ENCODE measurements at places on chromosomes 2 and 18.

DNA sequence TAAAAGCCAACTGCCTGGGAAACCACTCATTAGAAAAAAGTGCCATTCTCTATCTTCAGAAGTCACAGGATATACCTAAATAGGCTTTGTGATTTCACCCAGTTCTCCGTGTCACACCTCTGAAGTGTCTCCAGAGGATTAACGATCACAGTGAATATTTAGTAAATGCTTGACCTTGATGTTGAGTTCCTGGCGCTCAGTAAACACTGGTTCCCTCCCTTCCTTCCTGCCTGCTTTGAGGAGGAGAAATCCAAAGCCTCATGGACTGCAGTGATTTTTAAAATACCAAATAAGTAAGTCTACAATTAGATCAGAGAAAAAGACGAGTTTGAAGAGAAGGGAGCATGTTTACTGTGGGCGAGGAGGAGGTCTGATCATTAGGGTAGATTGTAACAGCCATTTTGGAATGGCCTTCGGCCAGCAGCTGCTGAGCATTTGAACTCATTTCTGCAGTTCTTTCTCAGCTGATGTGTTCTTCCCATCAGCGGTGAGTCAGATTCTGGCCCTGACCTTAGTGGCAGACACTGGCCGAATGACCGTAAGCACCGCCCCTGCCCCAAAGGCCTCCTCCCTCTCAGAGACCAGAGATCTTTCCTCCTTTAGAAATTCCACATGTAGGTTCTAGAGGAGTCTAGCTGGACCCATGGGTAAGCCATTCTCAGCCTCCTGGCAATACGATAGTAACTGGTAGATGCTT, 62.1 kb upstream of the SLC16A14 start:
- no peak for DNase-seq

GRCh38 chr2:95264624-95265023, 9.6 kb upstream of the PROM2 start:
- DNase-seq: no peak

GRCh38 chr2:1796232-1796930, 52.1 kb upstream of the PXDN start:
- DNase-seq: no peak

DNA sequence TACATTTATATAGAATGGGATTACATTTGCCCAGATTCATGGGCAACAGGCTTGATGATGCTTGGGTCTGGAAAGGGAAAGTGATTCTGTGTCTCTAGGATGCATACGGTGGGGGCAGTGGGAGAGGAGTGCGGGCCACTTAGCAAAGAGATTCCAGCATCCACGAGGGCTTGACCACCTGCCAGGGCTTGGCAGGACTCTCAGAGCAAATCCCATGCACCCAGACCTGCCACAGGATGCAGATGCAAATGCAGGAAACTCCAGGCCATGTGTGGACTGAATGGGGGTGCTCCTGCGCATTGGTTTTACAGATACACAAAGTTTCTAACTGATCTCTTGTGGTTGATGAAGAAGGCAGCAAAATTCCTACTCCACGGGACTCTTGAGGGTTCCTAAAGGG, 334.7 kb downstream of the CYRIA start:
- DNase-seq: no peak

- no peak for DNase-seq
Observed at GRCh38 chr2:104772996-104773395, 80.9 kb upstream of the POU3F3 start.

DNA sequence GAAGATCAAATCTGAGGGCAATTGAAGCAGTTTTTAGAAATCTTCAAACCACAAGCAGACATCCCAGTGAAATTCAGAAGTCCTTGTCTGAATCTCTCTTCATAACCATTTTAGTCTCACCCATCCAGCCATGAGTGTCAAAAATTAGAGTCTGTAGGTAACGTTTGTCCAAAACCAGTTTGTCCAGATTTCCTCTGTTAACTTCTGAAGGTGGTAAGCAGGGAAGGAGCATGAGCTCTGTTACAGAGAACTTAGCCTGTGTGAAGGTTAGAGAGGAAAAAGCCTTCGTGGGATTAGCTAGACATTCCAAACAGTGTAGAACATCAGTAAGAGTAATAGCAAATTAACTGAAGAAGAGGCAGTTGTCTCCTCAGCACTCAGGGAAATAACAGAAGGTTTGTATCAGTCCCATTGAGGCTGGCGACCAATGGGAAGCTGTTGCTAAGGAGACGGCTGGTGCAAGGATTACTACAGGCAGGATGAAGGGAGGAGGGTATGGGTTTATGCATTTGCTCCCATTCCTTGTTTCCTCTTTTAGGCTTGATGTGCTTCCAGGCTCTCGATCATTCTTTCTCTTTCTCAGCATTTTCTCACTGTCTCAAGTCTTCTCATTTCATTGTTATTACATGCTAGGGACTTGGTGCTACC, 8.7 kb upstream of the GPR155 start:
- no peak for DNase-seq

GRCh38 chr2:210536973-210537650, 19.3 kb upstream of the CPS1 start:
- no peak for DNase-seq

DNA sequence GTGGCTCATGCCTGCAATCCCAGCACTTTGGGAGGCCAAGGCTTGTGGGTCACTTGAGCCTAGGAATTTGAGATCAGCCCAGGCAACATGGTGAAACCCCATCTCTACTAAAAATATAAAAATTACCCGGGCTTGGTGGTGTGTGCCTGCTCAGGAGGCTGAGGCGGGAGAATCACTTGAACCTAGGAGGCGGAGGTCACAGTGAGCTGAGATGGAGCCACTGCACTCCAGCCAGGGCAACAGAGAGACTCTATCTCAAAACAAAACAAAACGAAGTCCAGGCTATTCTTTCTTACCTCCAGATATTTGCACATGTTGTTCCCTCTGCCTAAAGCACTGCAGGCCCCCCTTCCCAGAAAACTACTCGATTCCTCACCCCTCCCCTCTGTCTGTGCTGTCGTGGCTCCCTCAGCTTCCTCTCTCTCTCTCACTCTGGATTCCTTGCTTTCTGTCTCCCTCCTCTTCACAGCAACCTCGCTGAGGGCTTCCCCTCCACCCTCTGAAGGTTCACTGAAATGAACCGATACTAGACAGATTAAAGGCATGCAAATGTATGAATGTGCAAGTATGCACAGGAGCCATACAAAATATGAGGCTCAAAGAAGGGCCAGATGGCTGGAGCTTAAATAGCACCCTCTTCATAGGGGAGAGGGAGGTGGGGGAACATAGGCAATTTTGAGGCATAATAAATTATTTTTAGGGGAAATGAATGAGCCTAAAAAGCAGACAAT, 18.5 kb downstream of the TMEM177 start:
- no peak for DNase-seq

GRCh38 chr18:63539904-63540510, 2.2 kb upstream of the SERPINB12 start:
- DNase-seq: no peak

GRCh38 chr18:78367996-78368395, 611.6 kb upstream of the SALL3 start:
- no peak for DNase-seq

GRCh38 chr18:61352059-61352458, 18.8 kb downstream of the CDH20 start:
- DNase-seq: no peak

DNA sequence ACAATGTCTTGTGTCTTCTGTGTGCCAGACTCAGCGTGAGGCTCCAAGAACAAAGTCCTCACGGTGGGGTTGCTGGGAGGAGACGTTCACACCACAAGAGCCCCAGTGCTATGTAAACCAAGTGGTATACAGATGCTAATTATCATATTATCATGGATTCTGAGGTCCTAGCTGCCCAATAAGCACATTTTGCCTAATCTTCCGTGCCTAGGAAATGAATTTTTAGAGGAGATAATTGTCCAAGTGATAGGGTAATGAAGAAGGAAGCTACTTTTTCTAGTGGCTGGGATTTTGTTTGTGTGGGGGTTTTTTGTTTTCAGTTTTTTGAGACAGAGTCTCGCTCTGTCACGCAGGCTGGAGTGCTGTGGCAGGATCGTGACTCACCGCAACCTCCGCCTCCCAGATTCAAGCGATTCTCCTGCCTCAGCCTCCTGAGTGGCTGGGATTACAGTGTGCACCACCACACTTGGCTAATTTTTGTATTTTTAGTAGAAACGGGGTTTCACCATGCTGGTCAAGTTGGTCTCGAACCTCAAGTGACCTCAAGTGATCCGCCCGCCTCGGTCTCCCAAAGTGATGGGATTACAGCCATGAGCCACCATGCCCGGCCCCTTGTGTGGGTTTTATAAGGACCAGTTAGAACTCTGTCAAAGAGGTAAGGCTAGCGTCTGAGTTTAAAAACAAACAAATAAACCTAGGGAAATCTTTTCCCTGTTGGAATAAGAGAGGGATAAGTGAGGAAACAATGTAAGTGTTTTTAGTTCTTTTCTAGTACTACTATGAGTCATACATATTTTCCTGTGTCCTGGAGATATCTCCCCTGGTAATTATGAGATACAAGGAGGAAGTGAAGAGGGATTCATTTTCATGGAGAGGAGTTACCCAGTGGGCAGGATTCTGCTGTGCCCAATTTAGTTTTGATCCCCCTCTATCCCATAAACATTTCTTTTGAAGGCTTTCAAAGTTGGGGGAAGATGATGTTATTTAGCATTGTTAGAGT, 9.5 kb upstream of the SMAD7 start:
- DNase-seq: no peak

DNA sequence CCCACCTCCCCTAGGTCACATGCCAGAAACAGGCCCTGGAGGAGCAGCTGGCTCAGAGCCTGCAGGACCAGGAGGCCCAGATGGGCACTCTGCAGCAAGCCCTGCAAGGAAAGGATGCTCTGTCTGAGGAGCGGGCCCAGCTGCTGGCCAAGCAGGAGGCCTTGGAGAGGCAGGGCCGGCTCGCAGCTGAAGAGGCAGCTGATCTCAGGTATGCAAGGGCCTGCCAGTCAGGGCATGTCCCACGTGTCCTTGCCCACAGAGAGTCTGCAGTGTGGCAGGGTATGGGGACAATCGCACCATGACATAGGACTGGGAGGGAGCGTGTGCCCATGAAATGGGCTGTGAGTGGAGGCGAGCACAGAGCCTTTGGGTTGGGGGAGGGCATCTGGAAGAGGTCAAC, 39.9 kb downstream of the CROCC2 start:
- DNase-seq: no peak

GRCh38 chr2:46170026-46170425, 127.2 kb upstream of the EPAS1 start:
- no peak for DNase-seq

GRCh38 chr2:159995038-159995437, 67.4 kb downstream of the PLA2R1 start:
- DNase-seq: no peak

DNA sequence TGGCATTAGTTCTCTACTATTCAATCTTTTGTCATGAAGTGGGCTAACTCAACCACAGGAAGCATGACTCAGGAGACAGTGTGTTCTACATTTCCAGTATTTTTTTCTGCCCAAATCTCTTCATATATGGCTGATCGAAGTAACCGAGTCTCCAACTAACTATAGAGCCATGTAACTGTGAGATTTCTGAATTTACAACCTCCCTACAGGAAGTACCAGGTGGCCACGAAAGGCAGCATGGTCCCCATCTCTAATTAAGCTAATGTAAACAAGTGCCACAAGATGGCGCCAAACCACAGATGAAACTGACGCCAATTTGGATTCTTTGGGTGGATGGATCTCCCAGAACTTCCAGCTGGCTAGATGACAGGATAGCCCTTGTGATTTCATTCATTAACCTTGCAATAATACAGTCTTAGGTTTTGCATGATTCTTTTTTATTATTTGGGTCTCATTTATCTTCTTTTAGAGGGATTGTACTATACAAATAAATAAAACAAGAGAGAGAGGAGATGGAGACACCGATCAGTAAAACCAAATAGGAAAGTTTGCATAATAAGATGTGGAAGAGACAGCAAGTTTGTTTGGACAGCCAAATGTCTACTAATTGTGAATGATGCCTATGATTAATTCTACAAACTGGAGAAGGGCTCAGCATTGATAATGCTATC, 18.3 kb upstream of the ARHGAP15 start:
- DNase-seq: peak; percentile 48

DNA sequence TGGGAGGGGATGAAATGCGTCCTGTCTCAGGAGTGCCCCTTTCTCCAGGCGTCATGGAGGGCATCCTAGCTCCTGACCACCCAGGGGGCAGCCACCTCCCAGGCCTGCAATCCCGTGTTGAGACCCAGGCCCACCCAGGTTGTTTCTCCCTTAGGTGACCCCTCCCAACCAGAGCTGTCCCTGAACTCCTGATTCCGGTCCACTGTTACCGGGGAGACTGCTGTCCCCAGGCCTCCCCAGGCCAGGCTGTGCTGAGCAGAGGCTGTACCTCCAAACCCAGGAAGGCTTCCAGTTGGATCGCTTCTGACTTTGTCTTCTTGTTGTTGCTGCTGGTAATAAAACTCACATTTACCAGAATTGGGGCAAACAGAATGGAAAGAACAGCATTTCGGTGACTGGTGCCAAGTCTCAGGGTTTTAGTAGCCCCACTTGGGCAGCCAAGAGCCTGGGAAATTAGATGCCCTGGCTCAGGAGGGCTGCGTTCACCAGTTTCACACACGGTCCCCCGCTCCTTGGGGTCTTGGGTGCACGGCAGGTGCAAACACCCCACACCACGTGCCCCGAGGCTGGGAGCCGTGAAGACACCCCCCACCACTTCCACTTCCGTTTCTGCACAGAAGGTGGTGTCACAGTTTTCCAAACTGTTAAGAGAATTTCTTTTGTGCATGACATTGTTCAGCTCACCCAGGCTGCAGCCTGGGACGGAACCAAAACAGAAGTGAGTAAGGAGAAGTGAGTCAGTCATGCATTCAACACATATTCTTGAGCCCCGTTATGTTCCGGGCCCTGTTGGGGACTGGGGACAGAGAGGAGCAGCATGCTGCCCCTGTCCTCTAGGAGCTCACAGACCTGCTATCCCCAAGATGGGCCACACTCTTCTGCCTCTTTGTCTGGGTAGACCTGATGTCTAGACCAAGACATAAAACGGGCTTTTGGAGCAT, 29.4 kb downstream of the ITM2C start:
- DNase-seq: no peak

- DNase-seq: no peak
Observed at GRCh38 chr18:55585920-55586561, 2.0 kb downstream of the TCF4 start.

- DNase-seq: no peak
Observed at GRCh38 chr2:176291809-176292283, 22.6 kb downstream of the MTX2 start.

DNA sequence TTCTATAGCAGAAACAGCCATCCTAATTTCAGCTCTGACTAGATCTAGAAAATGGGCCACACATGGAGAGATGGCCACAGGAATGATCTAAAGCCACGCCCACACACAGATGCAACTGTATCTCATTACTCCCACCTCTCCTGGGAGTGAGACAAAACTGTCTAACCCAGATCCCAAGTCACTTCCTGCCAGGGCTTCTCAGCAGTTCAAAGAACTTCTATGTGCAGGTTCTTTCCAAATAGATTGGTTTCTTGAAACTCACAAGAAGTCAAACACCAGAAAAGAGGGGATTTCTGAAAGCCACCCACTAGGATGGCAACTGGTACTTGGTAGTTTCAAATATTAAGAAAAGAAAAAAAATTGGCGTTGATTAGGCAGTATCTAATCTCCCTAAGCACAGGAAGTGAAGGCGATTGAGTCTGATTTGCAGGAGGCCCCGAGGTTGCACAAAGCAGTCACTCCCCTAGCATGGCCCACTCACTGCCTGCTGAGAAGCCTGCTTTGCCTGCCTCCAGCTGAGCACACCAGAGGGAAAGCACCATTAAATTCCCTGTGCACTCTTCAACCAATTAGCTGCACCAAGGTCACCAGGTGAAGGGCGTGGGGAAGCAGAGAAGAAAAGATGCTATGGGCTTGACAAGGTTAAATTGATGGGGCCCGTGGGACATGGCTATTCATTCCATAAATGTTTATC, 51.1 kb downstream of the PAPOLG start:
- peak; percentile 74 for DNase-seq

- no peak for DNase-seq
Observed at GRCh38 chr2:48528431-48528830, 1.5 kb upstream of the STON1 start.

All from T-helper 2 cell treated with Interferon-gamma antibody and Interleukin-4, amounts not matched to agents 5 μg/mL and 100 μg/mL, for 36 hours (primary cell).